ENCODE measurements at places on chromosomes 1 and 21. TPM values are rescaled to one million over a fixed set of nuclear protein-coding genes. Genes with fewer than 3 reads are reported as not detected.

PLA2G2C gene
- 0.28 TPM for total RNA-seq

GRCh38 chr1:228241259-228241658 lies 33.4 kb downstream of the OBSCN start:
- H3K27ac ChIP-seq, result no peak overlapping the region
- no peak overlapping the region for H3K4me3 ChIP-seq
- no peaks in the 10 kb centered on the region for H3K4me1 ChIP-seq
- H3K27me3 ChIP-seq, result no peaks in the 10 kb centered on the region
- DNase-seq, result no peak

GRCh38 chr1:44417351-44418021 lies 12.4 kb downstream of the RNF220 start:
- H3K36me3 ChIP-seq, result no peaks in the 10 kb centered on the region
- peaks cover 59% of the 10 kb centered on the region for H3K27me3 ChIP-seq
- no peak overlapping the region for H3K27ac ChIP-seq

ZZZ3 gene
- 36.9 TPM for total RNA-seq

DNA sequence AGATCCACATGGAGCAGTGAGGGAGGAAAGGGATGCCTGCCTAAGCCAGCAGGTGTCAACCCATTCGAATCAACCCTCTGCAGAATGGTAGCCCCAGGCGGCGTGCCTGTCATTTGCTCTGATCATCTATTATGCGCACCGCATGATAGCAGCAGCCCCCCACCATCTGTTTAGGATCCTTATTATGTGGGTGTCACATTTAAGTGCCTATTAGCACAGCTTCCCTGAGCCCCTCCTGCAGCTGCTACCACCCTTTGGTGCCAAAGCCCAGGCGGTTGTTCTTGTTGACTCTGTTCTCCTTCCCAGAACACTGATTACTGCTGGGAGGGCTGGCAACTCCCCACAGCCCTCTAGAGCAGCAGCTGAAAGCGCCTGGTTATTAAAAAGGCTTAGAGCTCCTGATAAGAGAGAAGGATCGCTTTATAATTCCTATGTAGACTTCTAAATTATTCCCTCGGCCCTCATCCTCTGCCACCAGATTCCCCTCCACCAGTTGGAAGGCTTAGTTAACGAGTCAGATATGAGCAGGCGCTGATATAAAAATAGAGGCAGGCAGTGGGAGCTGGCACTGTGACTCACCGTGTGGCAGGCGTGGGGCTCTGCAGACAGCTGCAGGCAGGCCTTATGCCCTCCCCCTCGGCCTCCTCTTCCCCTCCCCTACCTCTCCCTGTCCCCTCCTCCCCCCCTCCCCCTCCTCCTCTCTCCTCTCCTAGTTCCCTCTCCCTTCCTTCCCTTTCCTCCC lies 23.0 kb downstream of the ACTA1 start:
- H3K4me1 ChIP-seq, result peaks cover 15% of the 10 kb centered on the region
- H3K27ac ChIP-seq, result no peak overlapping the region
- peak overlapping the region; percentile 55 for H3K4me3 ChIP-seq
- H3K27me3 ChIP-seq, result peaks cover 66% of the 10 kb centered on the region
- peak; percentile 60 for DNase-seq
- H3K36me3 ChIP-seq, result no peaks in the 10 kb centered on the region

PTPRC gene
- 438 TPM for total RNA-seq

DFFB gene
- 15.9 TPM for total RNA-seq

- H3K27ac ChIP-seq, result no peak overlapping the region
- H3K27me3 ChIP-seq, result no peaks in the 10 kb centered on the region
- DNase-seq, result no peak
- peaks cover 5% of the 10 kb centered on the region for H3K36me3 ChIP-seq
- H3K4me1 ChIP-seq, result peaks cover 47% of the 10 kb centered on the region
These were observed 149.7 kb upstream of the JUN start for GRCh38 chr1:58933599-58933926.

DNA sequence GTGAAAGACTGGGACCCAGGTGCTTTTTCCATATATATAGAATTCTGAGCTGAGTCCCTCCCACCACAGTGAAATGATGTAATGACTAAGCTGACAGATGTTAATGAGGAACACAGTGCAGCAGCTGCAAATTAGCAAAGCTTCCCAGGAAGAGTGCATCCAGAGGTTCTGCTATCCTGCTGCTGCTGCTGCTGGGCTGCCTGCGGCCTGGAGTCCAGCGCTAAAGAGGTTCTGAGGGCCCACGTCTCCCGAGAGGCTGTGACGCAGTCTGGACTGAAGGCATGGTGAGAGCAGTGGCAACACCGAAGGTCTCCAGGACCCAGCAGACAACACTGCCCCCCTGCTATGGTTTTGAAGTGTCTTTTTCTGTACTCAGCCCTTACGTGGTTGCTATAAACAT lies 63.9 kb downstream of the URB2 start:
- no peak overlapping the region for H3K4me3 ChIP-seq
- peak; percentile 48 for DNase-seq
- H3K4me1 ChIP-seq, result peaks cover 12% of the 10 kb centered on the region
- peaks cover 2% of the 10 kb centered on the region for H3K27me3 ChIP-seq
- H3K36me3 ChIP-seq, result no peaks in the 10 kb centered on the region

DNA sequence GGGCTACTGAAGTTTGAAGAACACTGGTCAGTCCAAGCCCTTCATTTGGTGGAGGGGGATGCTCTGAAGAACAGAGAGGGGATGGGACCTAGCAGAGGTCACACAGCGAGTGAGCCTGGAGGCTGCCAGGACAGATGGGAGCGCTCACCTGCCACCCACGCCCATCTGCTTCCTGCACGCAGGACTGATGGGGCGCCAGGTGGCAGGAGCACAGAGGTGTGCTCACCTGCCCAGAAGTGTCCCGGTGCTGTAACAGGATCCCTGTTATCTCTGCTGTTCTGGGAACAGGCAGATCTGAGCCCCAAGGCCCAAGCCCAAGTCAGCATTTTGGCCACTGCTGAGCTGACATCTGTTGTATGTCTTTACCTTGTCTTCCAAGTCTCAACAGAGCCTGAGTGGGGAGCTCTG lies 40.5 kb downstream of the EPHB2 start:
- H3K4me3 ChIP-seq, result no peak overlapping the region
- H3K36me3 ChIP-seq, result no peaks in the 10 kb centered on the region

DNA sequence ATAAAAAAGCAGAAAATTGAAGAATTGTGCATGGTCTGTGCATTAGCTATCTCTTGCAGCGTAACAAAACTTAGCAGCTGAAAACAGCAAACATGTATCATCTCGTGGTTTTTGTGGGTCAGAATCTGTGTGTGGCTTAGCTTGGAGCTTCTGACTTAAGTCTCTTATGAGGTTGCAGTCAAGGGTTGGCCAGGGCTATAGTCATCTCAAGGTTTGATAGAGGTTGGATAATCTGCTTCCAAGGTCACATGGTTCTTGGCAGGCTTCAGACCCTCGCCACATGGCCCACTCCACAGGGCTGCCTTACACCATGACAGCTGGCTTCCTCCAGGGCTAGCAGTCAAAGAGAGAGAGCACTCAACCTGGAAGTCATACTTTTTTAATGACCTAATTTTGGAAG lies 35.9 kb downstream of the CNST start:
- H3K27me3 ChIP-seq, result no peaks in the 10 kb centered on the region
- H3K4me3 ChIP-seq, result no peak overlapping the region
- H3K27ac ChIP-seq, result peak overlapping the region; percentile 9

DNA sequence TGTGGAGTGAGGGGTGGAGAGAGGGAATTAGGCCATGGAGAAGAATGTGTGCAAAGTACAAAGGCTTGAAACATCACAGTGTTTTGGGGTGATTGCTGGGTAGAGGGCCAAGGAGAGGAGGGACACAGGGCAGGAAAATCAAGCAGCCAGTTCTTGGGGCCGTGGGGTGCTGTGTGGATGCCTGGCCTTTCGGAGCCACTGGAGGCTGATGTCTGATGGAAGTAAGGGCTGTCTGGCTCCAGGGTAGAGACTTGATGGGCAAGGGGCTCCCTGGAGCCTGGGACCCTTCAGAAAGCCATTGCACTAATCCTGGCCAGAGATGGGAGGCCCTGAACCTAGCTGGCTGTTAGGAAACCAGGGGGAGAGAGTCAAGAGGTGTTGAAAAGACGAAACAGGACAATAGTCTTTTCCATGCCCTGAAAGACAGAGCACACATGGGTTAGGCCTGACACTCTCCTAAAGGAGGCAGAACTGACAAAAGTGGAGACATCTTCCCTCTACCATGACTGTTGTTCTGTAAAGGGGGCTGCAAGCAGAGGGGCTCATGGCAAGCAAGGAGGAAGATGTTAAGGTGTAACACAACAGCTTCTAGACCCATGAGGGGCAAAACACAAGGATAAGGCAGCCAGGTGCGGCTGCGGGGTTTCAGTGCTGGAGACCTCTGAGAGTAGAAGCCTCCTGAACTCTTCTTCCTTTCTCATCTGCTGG lies 21.0 kb downstream of the ATF3 start:
- no peak overlapping the region for H3K27ac ChIP-seq
- H3K27me3 ChIP-seq, result peaks cover 10% of the 10 kb centered on the region
- H3K4me3 ChIP-seq, result no peak overlapping the region
- H3K4me1 ChIP-seq, result no peaks in the 10 kb centered on the region
- H3K36me3 ChIP-seq, result no peaks in the 10 kb centered on the region

- no peaks in the 10 kb centered on the region for H3K4me1 ChIP-seq
These were observed 10.2 kb downstream of the ATP1A2 start for GRCh38 chr1:160125746-160126145.

- peak overlapping the region; percentile 80 for H3K4me3 ChIP-seq
- peaks cover 26% of the 10 kb centered on the region for H3K4me1 ChIP-seq
- H3K27me3 ChIP-seq, result peaks cover 17% of the 10 kb centered on the region
- no peak for DNase-seq
- peak overlapping the region; percentile 78 for H3K27ac ChIP-seq
These were observed 11.6 kb downstream of the RNF223 start for GRCh38 chr1:1062348-1063163.

DNA sequence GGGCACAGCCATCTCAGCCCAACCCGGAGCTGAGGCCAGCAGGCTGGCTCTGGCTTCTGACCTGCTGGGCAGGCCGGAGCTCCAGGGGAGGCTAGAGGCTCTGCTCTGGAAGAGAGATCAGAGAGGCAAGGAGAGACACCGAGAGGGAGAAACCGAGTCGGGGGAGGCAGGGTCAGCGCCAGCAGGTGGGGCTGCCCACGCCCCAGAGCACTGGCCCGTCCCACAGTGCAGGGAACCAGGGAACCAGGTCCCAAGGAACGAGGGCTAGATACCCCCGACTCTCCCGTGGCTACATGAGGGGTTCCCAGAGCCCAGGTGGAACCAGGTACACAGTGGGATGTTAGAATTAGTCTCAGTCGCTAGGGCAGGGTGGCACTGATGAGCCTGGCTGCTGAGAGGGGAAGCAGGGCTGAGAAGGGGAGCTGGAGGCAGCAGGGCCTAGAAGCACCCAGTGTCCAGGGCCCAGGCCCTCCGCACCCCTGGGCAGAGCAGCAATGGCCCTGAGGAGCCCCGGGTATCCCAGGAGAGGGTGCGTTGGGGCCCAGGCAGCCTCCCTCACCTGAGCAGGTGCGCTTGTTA lies 2.1 kb downstream of the MASP2 start:
- no peak overlapping the region for H3K27ac ChIP-seq
- DNase-seq, result no peak
- no peaks in the 10 kb centered on the region for H3K4me1 ChIP-seq

- peaks cover 35% of the 10 kb centered on the region for H3K4me1 ChIP-seq
- no peak for DNase-seq
- no peak overlapping the region for H3K27ac ChIP-seq
These were observed 242.1 kb upstream of the JUN start for GRCh38 chr1:59025898-59026426.

DNA sequence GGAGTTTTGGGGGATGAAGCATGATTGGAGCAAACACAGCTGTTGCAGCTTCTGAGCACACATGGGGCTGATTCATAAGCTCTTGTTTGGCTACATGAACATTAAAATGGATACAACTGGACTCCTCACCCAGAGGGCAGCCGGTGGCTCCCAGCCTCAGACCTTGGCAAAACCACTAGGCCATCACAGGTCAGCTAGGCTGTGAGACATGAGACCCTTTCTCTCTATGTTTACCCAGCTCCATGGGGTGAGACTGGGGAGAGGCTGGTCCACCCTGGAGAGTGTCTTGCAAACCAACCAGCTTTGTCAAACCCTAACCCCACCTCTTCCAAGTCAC lies 388.7 kb downstream of the PTPRU start:
- no peaks in the 10 kb centered on the region for H3K36me3 ChIP-seq
- no peak overlapping the region for H3K27ac ChIP-seq
- H3K27me3 ChIP-seq, result peaks cover 2% of the 10 kb centered on the region
- H3K4me1 ChIP-seq, result no peaks in the 10 kb centered on the region
- H3K4me3 ChIP-seq, result no peak overlapping the region

GRCh38 chr1:58773406-58773840 lies 10.4 kb downstream of the JUN start:
- H3K27ac ChIP-seq, result peak overlapping the region; percentile 31
- H3K4me1 ChIP-seq, result peaks cover 14% of the 10 kb centered on the region
- peak; percentile 77 for DNase-seq
- no peaks in the 10 kb centered on the region for H3K27me3 ChIP-seq
- H3K4me3 ChIP-seq, result peak overlapping the region; percentile 21
- no peaks in the 10 kb centered on the region for H3K36me3 ChIP-seq

- H3K27ac ChIP-seq, result no peak overlapping the region
- H3K27me3 ChIP-seq, result no peaks in the 10 kb centered on the region
- H3K36me3 ChIP-seq, result no peaks in the 10 kb centered on the region
- DNase-seq, result no peak
- H3K4me3 ChIP-seq, result no peak overlapping the region
These were observed 964.6 kb downstream of the BRINP3 start for GRCh38 chr1:189513091-189513490.

SEC16B gene
- not detected for total RNA-seq

DNA sequence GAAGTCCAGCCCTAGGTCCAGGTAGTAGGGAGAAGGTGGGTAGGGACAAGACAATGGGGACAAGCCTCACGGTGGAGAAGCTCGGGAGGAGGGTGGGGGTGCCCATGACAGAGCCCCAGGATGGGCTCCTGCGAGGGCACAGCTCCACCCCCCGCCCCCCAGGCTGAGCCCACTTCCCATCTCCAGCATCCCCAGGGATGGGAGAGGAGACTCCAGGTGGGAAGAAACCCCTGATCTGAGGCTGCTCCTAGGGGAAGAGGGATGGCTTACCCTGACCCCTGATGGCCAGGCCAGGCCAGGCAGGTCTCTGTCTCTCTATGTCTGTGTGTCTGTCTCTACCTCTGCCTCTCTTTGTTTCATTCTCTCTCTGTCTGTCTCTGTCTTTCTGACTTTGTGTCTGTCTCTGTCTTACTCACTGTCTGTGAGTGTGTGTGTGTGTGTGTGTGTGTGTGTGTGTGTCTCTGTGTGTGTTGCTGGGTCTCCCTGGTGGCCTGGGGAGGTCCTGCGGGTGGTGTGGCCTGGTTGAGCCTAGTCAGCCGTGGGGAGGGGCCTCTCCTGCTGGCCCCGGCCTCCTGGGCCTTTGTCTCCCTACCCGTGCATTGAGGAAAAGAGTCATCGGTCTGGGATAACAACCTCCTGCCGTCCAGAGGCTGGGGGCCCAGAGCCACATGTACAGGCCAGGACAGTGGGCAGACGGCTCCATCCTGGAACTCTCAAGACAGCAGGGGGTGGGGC lies 45.7 kb downstream of the WNT9A start:
- DNase-seq, result no peak
- H3K4me1 ChIP-seq, result no peaks in the 10 kb centered on the region
- H3K4me3 ChIP-seq, result no peak overlapping the region
- no peaks in the 10 kb centered on the region for H3K27me3 ChIP-seq
- H3K27ac ChIP-seq, result no peak overlapping the region
- no peaks in the 10 kb centered on the region for H3K36me3 ChIP-seq

GRCh38 chr21:45421071-45421845 lies 16.3 kb downstream of the COL18A1 start:
- H3K27ac ChIP-seq, result no peak overlapping the region
- no peaks in the 10 kb centered on the region for H3K27me3 ChIP-seq
- H3K36me3 ChIP-seq, result no peaks in the 10 kb centered on the region
- no peaks in the 10 kb centered on the region for H3K4me1 ChIP-seq
- H3K4me3 ChIP-seq, result no peak overlapping the region

All from activated CD4-positive, alpha-beta T cell treated with anti-CD3 and anti-CD28 coated beads, Interleukin-2, amount 10 ng/mL, durations not matched to agents 24 days and 14 days (primary cell).